LHCN-M2 (cell line): ENCODE measurements at places on chromosomes 12 and 14. TPM values are rescaled to one million over a fixed set of nuclear protein-coding genes. Genes with fewer than 3 reads are reported as not detected.
A peak's percentile ranks its signal among the peaks of the same experiment; 100 is the strongest.

Gene SUSD6
- 4.9 and 6.8 TPM in 2 replicates for total RNA-seq

Gene CD163L1
- 3.7 and 11.2 TPM in 2 replicates for total RNA-seq

Gene PMEL
- 0.32 and 0.52 TPM in 2 replicates for total RNA-seq

Gene GPR137C
- 1.7 and 2.3 TPM in 2 replicates for total RNA-seq

Gene CLEC1B
- not detected in 2 replicates for total RNA-seq

Gene KRT78
- not detected in 2 replicates for total RNA-seq

Gene CNPY2
- total RNA-seq = 96.3 and 118 TPM in 2 replicates

Gene HIGD1C
- total RNA-seq = not detected in 2 replicates

Gene EML5
- 0.06 and 0.17 TPM in 2 replicates for total RNA-seq

Gene SYCP3
- total RNA-seq = 0.34 TPM in 1 of 2 replicates, not detected in the other

Gene KNTC1
- 39.7 and 41.7 TPM in 2 replicates for total RNA-seq

GRCh38 chr12:49230176-49230804 lies 34.6 kb upstream of the TUBA1C start:
- DNase-seq = no peak

DNA sequence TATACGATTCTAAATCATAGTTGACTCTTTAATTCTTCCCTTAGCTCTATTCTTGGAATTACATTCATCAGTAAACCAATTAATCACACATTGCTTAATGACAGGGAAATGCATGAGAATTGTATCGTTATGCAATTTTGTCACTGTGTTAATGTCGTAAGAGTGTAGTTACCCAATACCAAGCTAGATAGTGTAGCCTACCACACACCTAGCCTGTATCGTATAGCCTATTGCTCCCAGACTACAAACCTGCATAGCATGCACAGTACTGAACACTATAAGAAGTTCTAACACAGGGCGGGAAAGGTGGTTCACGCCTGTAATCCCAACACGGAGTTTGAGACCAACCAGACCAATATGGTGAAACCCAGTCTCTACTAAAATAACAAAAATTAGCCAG lies 24.7 kb downstream of the HNRNPC start:
- no peak for DNase-seq

DNA sequence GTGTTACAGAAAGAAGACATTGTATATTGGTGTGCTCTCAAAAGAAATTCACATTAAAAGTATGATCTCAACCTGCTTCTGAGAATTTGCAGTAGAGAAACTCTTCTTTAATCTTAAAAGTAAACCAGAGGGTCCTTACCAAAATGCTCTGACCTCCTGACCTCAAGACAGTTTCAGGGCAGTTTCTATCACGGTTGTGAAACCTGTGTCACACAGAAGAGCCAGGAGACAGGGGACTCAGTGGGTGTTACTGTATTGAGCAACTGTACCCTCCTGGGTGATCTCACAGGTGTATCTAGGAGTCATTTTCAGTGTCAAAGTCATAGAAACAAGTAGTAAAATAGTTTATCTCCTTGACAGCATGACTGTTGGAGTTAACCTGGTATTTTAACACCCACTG lies 178.0 kb downstream of the GRIP1 start:
- no peak for DNase-seq

- no peak for DNase-seq
Measured at GRCh38 chr12:47709671-47710070, 3.8 kb upstream of the RPAP3 start.

DNA sequence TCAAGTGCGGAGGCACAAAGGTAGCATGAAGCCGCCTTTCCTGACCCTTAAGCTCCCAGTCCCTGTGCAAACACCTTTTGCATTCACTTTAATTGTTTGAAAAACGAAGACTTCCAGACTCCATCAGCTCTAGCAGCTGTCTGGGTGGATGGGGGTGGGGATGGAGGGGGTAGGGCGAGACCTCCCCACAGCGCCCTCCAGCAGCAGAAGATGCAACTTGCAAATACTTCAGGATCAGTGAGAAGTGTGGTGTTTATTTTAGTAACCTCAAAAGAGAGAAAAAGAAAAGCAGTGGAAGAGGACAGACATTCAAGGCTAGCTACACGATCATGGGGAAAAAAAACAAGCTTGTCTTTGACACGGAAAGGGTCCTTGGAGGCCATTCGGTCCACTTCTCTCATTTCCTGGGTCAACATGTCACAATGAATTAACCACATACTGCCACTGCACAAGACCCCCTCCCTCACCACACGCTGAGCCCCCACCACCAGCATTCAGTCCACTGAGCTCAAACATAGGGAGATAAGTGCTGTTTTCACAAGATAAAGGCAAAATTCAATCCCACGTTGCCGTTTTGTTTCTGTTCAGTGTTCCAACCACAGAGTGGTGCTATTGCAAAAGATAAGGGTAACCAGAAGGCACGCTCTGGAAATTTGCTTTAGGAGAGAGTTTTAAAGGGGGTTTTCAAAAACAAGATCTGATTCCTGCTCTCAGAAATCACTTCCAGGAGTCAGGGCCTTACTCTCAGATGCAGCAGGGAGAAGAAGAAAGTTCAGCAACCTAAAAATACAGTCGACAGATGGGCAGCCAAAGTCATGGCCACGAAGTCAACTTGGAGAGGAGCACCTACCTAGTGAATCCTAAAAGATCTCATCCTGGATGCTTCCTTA lies 3.3 kb upstream of the NTF3 start:
- DNase-seq = peak; percentile 39

- DNase-seq = peak; percentile 73
Measured at GRCh38 chr12:64077922-64078321, 144.2 kb downstream of the KICS2 start.

DNA sequence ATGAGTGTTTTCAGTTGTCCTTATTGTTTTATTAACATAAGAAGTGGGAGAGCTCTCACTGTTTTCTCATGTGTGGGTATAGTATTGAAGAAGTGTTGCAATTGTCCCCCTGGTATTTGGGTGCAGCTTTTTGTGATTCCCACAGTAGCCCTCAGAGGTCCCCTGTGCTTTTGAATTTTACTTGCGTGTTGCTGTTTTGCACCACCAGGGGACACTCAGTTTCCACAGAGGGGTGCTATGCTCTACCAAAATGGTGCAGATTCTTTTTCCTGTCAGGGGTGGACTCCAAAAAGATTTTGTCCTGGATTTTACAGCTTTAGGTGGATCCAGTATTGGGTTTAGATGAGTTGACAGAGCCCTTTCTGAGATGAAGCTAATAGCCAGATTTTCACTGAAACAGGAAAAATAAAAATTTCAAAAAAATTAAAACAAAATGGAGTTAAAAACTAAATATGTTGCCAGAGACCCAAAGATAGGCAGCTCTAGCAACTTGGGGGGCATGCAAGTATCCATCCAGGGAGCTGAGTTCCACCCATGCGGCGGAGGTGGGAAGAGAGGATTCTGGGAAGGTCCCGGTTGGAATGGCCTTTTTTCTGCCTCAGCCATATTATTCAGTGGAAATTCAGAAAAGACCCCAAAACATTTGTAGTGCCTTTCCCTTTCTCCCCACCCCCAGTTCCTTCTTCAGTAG lies 50.2 kb downstream of the TTLL5 start:
- DNase-seq = peak; percentile 66

- DNase-seq = no peak
Measured at GRCh38 chr12:90404071-90404470, 550.9 kb downstream of the CCER1 start.

DNA sequence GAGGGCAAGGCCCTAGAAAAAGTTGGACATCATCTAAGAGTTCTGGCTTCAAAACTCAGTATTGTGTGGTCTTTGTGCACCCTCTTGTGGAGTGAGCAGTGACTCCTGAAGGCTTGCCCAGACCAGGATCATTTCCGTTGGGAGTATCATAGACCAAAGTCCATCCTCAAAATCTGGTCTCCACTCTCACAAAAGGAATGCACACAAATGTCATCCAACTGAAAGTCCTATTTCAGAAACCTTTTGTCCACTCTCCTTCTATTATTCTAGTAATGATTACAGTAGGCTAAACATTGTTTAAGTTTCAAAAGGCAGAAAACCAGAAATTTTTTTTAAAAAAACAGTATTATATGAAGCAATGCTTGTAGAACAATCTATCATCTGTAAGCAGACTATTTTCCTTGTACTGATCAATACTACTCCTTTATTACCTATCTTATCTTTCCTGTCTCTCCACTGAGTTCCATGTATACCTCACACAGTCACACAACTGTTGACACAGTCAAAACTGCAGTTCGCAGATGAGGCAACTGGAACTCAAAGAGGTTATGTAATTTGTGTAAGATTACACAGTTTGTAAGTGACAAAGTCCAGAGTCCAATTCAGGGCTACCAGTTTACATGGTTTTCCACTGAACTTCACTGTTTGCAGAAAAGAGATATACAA lies 41.4 kb downstream of the COX16 start:
- peak; percentile 64 for DNase-seq

GRCh38 chr12:108649669-108650068 lies 16.0 kb upstream of the SELPLG start:
- peak; percentile 81 for DNase-seq

DNA sequence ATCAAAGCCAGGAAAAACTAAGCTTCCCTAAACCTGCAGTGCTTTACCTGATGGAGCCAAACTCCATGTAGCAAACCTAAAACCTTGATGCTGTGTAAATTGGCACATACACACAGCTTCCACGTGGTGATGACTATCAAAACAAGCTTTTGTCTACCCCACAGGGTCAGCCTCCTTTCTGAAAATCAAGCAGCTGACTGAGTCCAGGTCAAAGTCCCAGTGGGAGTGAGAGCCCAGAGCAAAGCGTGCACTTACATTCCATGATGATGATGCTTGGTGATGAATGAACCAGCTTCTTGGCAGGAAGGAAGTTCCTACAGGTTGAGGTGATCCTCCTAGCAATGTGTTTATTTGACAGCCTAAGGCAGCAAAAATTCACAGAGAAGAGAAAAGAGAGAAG lies 630.0 kb upstream of the TBX3 start:
- no peak for DNase-seq

- DNase-seq = no peak
Measured at GRCh38 chr12:113092607-113093408, 36.3 kb downstream of the DTX1 start.

GRCh38 chr14:100574642-100575031 lies 12.6 kb downstream of the BEGAIN start:
- DNase-seq = no peak

DNA sequence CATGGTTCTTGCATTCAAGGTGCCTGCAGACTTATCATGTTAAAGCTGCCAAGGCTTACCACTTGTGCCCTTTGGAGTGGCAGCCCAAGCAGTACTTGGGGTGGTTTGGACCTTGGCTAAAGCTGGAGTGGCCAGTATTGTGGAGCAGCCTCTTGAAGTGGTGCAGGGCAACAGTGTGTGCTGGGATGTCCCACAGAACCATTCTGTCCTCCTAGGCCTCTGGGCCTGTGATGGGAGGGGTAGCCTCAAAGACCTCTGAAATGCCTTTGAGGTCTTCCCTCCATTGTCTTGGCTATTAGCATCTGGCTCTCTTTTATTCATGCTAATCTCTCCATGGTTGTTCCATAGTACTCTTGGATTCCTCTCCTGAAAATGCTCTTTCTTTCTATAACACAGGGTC lies 78.2 kb upstream of the SLC24A4 start:
- DNase-seq = no peak

- no peak for DNase-seq
Measured at GRCh38 chr14:79890527-79890926, 320.8 kb downstream of the DIO2 start.

- DNase-seq = no peak
Measured at GRCh38 chr12:97112136-97112535, 205.1 kb downstream of the NEDD1 start.

DNA sequence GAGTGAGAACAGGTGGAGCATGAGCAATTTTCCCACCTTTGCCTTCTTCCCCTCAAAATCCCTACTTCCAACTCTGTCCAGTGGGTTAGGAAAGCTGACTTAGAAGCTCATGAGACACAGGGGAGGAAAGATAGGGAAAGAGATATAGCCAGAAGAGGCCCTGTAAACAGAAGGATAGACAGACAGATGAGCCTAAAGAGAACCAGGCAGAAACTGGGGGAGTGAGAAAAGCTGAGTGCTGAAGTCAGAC lies 5.0 kb downstream of the AJUBA start:
- DNase-seq = no peak

DNA sequence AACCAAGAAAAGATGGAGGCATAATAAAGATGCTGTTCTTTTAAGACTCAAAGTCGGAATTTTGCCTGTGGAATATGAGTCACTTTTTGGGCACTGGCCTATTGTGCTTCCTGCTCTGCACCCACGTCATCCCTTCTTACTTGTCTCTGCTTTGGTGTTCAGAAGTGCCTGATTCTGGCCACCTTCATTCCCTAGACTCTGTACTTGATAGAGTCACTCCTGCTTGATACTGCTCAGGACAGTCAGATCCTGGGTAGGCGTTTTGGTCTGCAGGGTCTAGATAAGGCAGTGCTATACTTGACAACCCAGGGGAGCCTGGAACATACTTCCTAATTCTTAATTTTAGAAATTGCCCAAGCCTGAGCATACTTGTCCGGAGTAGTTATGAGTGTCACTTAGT lies 1.9 kb downstream of the LRRK2 start:
- DNase-seq = peak; percentile 67

DNA sequence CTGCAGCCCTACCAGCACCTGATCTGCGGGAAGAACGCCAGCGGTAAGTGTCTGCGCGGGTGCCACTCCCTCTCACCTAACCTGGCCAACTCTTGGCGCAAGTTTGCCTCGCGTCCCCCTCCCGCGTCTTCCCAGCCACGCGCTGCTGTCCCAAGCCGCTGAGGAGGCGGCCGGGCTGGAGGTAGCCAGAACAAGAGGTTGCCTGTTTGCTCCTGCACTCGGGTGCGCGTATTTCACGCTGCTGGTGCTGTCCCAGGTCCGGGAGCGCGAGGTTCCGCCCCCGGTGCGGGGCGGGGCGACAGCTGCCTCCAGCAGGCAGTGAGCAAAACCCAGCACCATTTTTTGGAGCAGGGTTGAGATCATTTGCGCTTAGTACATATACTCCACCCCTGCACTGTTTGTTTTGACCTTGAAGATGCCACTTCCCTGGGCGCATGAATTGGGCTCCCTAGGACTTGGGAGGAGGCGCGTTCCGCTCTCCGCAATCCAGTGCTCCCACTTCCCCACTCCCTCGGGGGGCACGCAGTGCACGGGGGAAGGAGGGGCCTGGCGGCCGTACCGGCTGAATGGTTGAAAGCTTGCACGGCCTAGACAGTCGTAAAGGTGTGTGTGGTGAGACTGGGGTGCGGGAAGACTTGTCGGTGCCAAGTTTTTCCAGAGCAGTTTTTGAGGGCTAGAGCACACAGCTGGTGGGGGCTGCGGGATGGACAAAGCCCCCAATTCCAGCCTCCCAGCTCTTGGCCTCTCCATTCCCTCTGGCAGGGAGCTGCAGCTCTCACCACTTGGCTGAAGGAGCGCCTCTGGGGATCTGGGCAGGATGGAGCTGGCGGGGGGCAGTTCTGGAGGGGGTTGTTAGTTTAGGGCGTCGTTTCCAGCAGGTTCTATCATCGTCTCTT lies 226.9 kb upstream of the CRY1 start:
- DNase-seq = no peak

GRCh38 chr12:32671930-32672780 lies 6.9 kb upstream of the DNM1L start:
- peak; percentile 74 for DNase-seq
